ENCODE measurements at places on chromosomes 7 and 10.

DNA sequence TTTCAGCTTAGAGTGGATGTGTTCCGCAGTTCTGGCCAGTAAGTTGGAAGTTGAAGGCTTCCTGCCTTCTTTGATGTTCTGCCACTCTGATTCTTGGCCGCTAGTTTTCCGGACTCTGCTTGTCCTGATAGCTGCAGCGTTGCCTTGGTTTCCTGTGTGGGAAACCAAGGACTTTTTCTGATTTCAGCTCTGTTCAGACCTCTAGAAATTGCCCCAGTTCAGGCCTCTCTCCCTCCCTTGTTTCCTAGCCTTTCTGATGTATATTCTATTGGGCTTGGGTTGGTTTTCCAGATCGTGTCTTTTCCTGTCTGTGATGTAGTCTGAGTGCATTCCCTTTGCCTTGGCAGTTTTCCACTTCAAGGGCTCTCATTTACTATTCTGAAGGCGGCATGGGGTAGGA, 318.7 kb downstream of the BBS9 start:
- DNase-seq = no peak

DNA sequence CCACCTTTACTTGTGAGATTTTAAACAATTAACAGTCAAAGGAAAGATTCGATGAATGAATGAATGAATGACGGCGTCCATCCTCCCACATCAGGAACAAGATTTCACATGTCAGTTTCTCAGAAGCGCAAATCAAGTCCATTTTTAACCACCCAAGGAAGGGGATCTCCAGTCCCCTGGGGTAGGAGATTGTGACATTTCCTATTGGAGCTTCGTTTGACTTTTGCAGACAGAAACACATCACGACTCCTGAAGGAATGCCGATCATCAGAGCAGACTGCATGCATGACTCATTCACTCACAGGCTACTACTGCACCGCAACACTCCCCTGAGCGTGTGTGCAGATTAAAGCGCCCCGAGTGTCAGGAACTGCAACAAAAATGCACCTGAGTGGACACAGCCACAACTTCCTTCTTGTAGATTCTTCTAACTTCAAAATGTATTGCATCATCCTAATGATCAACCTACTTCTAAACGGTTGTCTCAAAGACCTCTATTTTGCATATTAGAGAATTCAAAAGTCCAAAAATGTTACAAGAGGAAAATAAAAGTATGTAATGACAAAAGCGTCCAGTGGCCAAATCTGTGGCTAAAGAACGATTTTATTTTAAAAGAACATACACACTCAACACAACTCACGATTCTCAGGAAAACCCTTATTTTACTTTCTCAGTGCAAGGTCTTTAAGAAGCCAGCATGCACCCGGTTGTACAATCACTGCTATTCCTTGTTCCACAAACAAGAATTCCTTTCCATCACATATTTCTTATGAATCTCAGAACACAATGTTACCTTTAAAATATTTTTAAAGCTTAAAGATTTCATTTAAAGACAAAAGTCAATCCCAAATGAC, 172.6 kb downstream of the FAM107B start:
- peak; percentile 64 for DNase-seq

GRCh38 chr7:140060788-140061606, 1.8 kb downstream of the PARP12 start:
- DNase-seq = no peak

- DNase-seq = no peak
Measured at GRCh38 chr10:86123715-86124114, 242.9 kb downstream of the GRID1 start.

GRCh38 chr10:133024704-133025557, 62.8 kb upstream of the ADGRA1 start:
- no peak for DNase-seq

DNA sequence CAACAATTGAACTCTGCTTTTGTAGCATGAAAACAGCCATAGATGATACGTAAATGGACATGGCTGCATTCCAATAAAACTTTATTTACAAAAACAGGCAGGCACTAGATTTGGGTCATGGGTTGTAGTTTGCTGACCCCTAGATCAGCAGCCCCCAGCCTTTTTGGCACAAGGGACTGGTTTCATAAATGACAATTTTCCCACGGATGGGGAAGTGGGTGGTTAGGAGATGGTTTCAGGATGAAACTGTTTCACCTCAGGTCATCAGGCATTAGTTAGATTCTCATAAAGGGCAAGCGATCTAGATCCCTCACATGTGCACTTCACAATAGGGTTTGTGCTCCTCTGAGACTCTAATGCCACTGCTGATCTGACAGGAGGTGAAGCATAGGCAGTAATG, 16.5 kb upstream of the ANK3 start:
- no peak for DNase-seq

DNA sequence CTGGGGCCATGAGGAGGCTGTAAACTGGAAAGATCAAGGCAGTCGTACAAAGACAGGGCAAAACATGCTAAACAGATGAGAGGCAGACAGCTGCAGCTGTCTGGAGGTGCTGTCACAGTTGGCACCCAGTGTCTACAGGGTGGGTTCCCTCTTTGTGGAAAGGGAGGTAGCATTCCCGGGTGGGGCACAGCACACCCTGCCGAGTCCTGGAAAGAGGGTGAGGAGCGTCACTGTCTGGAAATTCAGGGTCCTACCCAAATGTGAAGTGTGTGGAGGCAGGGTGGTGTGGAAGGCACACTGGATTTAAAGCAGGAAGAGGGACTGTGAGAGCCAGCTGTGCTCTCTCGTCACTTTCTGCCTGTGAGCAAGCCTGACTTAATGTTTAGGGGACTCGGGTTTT, 356.2 kb downstream of the SDK1 start:
- no peak for DNase-seq

GRCh38 chr7:30589111-30589510, 5.6 kb upstream of the GARS1 start:
- DNase-seq = no peak

GRCh38 chr10:8063128-8063908, 8.8 kb downstream of the GATA3 start:
- no peak for DNase-seq

GRCh38 chr7:92769394-92769699, 67.0 kb downstream of the CDK6 start:
- no peak for DNase-seq

- no peak for DNase-seq
Measured at GRCh38 chr10:100766693-100767421, 21.5 kb downstream of the PAX2 start.

DNA sequence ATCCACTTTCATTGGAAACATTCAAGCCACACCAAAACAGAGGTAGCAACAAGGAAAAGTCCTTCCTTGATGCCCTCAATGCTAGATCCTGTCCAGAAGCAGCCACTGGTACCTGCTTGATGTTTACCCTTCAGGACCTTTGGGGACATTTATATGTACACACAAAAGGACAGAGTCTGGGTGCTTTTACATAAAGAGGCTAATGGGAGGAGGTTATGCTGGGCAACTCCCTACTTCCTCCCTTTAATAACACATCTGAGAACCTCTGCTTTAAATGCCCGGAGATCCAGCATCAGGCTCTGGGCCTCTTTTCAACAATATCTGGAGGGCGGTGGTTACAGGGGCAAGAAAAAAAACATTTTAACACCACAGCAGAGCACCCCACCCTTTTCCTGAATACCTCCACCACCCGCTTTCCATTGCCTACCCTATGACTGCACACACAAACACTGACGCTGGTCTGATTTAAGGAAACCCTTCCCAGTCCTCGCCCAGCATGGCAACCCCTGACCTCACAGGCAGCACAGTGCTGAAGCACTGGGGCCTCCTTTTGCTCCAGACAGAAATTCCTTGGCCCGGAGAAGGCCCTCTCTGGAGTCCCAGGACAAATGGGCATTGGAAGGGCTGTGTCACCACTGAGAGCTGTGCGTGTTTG, 39.3 kb upstream of the DUSP5 start:
- peak; percentile 22 for DNase-seq

DNA sequence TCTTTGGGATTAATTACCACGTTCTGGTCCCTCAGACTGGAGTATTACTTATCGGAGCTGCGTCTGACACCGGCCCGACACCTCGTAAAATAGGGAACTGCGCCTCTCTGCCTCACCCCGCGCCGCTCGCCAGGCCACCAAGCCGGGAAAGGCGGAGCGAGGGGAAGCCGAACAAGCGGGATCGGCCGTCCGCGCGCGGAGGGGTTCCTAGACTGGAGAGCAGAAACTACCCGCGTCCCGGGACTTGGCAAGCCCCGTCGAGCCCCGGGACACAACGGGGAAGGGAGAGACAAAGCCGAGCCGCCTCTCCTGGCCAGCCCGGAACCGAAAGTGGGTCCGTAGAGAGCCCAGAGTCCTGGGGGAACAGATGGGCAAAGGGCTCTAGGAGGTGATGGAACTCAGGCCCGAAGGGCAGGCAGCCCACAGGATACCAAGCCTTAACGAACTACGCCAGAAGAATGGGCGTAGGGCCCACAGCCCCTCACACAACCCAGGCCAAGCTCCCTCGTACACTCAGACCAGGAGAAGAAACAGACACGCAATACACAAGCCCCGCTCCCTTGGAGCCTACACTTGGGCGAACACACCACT, 6.5 kb downstream of the LBX1 start:
- DNase-seq = no peak

DNA sequence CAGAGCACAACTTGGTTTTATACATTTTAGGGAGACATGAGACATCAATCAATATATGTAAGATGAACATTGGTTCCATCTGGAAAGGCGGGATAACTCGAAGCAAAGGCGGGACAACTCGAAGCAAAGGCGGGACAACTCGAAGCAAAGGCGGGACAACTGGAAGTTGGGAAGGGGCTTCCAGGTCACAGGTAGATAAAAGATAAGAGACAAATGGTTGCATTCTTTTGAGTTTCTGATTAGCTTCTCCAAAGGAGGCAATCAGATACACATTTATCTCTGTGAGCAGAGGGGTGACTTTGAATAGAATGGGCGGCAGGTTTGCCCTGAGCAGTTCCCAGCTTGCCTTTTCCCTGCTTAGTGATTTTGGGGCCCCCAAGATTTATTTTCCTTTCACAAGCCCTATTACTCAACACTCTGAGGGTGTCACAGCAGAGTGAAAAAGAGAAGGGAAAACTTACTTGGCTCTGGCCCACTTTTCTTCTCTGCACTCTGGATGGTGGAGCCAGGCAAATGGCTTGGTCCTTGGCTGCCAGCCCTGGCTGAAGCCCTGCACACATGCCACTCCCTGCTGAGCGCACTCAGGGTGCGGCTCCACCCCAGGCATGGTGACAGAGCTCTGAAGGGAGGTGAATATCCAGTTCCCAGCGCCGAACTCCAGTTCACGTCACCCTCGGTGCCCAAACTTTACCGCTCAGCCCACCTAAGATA, 46.7 kb downstream of the PARD3 start:
- DNase-seq = no peak

Measured in stimulated activated CD8-positive, alpha-beta memory T cell treated with anti-CD3 and anti-CD28 coated beads, Interleukin-4, amount 100 ng/mL, for 48 hours (primary cell).